ENCODE measurements at places on chromosomes 2 and 18.

DNA sequence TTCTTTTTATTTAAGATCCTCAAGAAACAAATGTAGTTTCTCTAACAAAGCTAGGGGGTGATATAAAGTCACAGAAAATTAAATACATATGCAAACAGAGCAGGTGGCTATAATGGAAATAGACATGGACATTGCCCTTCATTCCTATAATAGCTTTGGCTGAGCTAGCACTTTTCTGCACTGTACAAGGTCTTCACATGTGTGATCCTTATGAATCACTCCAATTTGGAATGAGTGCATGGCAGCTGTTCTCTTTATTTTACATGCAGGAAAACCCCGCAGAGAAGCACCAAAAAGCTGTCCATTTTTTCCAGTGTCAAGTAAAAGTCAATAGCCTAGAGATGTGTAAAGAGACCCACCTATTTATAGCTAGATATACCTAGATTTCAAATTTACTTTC, 747.4 kb upstream of the SLC8A1 start:
- no peak for ATAC-seq

GRCh38 chr18:68722821-68723220, 7.9 kb upstream of the TMX3 start:
- no peak for ATAC-seq

GRCh38 chr2:215826838-215827441, 186.4 kb downstream of the MREG start:
- no peak for ATAC-seq

DNA sequence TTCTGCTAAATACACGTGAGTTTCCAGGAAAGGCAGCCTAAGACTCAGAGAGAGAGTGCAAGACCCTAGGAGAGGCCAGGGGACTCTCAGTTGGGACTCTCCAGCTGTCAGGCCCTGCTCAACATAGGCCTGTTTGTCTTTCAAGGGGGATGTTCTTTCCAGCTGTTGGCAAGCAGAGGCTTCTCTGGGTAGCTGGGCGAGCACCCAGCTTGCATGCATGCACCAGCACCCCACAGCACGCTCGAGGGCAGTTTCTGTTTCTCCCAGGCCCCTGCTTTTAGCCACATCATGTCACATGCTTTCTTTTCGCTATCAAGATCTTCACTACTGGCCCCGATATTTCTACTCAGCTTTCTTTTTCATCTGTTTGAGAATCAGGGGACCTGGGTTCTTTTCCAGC, 479.3 kb upstream of the HS6ST1 start:
- ATAC-seq, result peak; percentile 24

- ATAC-seq, result no peak
Observed at GRCh38 chr2:10289891-10290290, 12.8 kb upstream of the HPCAL1 start.

- ATAC-seq, result no peak
Observed at GRCh38 chr2:40579247-40579646, 127.4 kb upstream of the SLC8A1 start.

DNA sequence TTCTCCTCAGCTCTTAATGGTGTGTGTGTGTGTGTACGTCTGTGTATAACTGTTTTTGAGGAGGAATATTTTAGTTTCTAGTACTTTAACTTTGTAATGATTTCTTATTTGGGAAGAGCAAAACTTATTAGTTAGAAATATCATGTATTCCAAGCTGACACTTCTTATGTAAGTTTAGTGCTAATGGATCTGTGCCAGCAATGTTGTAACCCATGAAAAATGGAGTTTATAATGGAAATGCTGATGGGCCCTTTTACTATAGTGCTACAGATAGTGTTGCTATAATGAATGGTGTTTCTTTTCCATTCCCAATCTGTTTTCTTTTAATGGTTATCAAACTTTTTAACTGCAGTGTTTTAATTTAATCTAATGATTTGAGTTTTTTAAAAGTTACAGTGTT, 49.8 kb upstream of the OTX1 start:
- ATAC-seq, result no peak

GRCh38 chr2:120622886-120623753, 112.5 kb upstream of the GLI2 start:
- peak; percentile 11 for ATAC-seq

DNA sequence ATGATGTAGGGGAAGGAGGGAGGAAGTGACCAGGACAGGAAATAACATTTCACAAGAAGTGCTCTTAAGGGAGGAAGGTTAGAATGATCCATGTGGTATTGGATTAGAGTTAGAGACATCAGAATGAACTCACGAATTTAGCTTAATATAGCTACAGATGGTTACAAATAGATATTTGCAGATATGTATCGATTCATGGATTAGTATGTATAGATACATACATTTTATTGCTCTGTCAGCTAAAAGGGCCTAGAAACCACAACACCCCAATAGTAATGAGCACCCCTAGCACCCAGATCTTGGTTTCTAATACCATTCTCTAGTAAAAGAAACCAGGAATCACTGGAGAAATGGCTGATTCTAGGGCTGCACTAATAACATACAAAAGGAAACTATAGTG, 59.6 kb upstream of the LTBP1 start:
- no peak for ATAC-seq

- no peak for ATAC-seq
Observed at GRCh38 chr18:12373771-12374116, 3.3 kb downstream of the AFG3L2 start.

- ATAC-seq, result no peak
Observed at GRCh38 chr2:138718405-138718804, 61.8 kb downstream of the NXPH2 start.

DNA sequence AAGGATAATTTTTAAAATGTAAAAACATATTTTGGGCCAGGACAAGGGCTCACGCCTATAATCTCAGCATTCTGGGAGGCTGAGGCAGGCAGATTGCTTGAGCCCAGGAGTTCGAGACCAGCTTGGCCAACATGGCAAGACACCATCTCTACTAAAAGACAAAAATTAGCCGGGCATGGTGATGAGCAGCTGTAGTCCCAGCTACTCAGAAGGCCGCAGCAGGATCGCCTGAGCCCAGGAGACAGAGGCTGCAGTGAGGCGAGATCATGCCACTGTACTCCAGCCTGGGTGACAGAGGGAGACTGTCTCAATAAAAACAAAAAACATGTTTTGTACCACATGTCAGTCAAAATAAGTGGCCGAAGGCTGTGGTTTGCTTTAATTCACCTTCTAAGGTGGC, 122.5 kb downstream of the HDAC4 start:
- no peak for ATAC-seq
